ENCODE measurements at places on chromosomes 5 and 9.

DNA sequence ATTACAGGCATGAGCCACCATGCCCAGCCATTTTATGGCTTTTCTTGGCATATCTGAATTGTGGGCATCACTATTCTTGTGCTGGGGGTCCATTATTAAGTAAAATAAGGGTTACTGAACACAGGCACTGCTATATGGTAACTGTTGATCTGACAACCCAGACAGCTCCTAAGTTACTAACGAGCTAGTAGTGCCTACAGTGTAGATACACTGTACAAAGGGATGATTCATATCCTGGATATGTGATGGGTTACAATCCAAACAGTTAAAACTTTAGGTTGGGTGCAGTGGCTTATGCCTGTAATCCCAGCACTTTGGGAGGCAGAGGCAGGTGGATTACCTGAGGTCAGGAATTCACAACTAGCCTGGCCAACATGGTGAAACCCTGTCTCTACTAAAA, 4.3 kb downstream of the CD14 start:
- no peak for DNase-seq

DNA sequence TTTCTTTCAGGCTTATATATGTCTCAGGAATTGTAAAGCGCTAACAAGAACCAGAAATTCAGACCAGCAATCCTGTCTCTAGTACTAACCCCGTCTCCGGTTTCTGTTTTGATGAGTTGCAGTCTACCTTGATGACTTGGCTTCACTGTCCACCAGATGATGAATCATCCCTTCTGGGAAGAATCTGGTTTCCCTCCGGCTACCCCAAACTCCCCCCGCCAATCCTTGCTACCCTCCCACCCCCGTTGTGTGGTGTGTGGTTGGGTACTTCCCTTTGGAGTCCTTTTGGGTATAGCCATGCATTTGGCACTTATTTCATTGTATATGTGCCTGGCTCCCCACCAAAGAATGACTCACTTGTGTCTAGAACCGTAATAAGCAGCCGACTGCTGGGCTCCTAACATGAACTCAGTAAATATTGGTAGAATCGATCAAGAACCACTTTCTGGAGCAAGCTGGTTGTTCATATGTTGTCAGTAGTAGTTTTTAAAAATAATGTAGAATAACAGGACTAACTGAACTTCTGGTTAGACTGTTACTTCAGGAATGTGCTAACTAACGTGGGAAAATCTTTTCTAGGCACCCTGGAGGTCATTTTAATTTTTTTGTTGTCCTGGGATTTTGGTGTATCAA, 8.3 kb upstream of the TGFBI start:
- DNase-seq = no peak

DNA sequence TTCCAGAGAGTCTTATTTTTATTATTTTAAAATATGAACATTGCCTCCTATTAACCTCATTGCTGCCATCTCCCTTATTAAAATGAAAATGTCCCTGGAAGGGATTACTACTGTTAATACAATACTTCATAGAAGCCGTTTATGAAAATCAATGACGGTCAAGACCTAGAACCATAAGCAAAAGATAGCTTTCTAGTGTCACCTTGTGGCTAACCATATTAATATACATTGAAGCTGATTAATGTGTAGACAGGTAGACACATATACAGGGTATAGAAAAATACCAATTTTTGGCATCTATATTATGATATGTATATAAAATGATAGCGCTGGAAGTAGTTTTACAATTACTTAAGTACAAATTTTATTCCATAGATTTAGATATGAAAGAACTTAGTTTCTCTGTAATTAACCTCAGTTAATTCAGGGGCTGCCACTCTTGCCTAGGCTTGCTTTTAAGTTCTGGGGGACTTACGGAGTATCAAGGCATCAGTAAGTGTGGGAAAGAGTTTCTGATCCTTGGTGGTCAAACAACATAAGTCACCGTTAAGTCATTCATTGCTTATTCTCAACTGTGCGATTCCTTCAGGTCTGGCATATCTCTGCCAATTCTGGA, 2.5 kb upstream of the YTHDC2 start:
- DNase-seq = no peak

DNA sequence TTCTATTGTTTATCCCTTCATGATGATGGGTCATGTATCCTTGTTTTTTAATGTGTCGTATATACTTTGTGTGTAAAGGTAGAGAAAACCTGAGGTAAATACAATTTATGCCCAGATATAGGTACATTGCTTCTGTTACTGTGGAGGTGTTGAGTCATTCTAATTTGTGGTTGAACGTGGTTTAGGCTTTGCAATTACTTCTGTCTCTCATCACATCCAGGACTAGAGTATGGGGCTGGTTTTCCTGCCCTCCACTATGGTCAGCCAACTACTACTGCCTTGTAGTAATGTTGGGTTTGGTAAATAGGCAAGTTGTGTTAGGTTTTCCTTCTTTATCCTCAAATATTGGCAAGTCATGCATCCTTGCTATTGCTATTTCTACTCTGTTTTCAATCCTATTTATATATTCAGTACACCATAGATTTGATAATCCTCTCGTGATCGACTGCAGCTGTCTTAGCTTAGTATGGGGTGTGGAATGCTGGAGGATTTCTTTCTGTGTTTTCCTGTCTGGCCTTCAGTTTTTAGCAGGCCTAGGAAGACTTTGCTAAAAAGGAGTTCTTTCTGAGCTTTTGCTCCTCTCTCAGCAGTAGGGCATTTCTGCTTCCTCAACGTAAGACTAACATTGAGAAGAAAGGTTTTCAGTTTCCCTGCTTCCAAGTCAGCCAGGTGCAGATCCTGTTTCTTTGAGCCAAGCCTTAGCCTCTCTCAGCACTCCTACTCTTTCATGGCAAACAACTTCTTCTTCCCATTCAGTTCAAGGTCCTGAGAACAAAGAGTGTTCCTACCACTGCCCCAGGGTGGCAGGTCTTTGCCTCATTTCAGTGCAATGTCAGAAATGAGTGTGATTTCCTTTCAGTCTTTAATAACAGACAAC, 844.4 kb upstream of the CDH18 start:
- DNase-seq = no peak

GRCh38 chr5:119840175-119840574, 210.8 kb downstream of the FAM170A start:
- no peak for DNase-seq

DNA sequence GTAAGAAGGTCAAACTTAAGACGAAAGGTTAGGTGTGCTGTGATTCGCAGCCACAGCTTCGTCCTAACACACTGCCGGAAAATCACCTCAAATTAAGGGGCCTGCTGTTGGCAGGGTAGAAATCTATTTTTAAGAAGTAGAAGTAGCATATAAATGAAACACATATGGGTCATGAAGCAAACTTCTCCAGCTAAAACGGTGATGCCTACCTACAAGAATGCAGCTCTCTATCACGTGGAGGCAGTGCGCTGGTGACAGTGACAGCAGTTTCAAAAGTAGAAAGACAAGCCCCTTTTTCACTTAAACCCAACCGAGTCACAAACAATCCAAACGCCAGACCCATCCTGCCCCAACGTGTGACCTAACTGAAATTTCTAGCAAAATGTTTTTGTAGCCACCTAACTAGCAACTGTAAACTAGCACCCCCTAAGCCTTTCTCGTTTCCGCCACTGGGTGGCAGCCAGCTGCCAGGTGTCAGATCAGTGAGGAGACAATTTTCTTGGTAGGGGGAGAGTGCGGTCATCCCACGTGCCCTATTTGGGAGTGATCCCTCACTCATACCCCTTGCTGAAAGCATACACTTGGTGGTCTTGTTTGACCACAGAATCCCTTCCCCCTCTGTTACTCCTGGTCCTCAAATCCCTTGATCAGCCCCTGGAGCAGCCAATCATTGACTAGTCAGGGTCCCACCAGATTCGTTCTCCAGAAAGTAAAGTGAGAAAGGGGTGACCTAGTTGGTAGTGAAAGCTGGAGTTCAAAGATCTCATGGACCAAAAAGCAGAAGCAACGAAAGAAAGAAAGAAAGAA, 71.8 kb upstream of the MAMDC2 start:
- DNase-seq = no peak

- no peak for DNase-seq
These were observed 217.5 kb upstream of the OTULINL start for GRCh38 chr5:14364096-14364495.

DNA sequence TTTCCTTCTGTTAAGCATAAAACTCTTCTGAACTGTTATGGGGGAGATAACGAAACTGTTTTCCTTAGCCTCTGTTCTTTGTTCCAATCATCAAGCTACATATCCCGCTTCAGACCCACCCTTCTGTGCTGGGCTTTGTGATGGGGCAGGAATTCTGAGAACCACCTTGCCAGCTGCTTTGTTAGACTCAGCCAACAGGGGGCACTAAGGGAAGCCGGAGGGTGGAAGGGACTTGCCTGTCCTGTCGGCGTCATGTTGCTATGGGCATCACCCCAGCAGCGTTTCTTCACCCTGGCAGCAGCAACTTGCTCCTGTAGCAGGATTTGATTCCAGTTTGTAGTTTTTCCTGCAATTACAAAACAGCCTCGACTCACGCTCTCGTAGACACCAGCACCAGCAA, 169.1 kb downstream of the CAAP1 start:
- DNase-seq = no peak

GRCh38 chr9:96484521-96484931, 34.6 kb downstream of the HABP4 start:
- DNase-seq = no peak

GRCh38 chr9:96009690-96010472, 134.4 kb downstream of the ERCC6L2 start:
- no peak for DNase-seq

DNA sequence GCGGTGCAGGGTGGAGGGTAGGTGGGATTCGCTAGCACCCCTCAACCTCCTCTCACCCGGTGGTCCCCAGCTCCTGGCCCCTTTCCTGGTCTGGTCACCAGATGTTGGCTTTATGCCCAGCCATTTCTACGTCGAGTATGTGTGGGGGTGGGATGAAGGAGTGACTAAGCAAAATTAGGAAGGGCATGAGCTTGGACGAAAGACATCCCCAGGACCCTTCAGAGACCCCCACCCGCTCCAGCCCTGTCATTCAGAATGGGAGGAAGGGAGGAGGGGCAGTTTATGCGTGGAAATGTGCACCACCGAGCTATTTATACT, 742 bp downstream of the BHMT2 start:
- DNase-seq = no peak

DNA sequence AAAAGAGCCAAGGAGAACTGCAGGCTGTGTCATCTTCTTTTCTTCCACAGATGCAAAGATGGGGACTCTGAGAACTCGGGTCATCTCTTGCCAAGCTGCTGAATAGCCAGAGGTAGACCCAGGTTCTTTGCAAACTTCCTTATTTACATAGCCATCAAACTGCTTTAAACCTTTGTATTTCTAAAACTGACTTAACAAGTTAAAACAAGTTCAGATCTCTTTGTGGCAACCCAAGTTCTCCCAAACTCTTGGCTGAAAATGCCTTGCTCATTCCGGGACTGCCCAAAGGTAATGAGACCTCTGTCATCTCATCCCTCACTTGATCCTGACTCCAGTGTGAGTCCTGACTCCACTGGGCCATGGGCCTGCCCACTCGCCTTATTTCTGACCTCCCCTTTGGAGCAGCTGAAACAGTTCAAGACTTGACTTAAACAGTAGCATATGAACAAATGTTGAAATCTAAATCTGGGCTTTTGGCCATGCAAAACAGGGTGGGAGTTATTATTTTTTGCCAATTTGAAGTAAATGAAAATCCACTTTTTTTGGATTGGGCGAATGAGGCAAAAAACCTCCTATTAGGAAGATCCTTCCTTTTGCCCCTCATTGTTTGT, 50.6 kb downstream of the FBXL7 start:
- no peak for DNase-seq

DNA sequence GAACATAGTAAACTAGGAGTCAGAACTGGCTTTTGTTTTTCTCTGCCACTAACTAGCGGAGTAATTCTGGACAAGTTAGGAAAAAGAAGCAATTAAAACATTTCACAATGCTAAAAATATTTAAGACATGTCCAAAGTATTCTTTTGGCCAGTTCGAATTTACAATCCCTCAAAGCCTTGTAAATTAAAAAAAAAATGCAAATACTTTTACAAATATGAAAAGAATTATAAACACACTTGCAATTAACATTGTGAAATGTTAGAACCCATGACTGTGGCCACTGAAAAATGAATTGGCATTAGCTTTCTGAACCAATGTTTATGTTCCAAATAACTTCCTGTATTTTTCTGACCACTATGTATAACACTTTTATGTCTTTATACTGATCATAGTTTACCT, 2.2 kb downstream of the RAD1 start:
- no peak for DNase-seq

GRCh38 chr9:120928015-120928482, 1.5 kb upstream of the TRAF1 start:
- DNase-seq = no peak

- DNase-seq = no peak
These were observed 279.1 kb upstream of the EFNA5 start for GRCh38 chr5:107949688-107950341.

DNA sequence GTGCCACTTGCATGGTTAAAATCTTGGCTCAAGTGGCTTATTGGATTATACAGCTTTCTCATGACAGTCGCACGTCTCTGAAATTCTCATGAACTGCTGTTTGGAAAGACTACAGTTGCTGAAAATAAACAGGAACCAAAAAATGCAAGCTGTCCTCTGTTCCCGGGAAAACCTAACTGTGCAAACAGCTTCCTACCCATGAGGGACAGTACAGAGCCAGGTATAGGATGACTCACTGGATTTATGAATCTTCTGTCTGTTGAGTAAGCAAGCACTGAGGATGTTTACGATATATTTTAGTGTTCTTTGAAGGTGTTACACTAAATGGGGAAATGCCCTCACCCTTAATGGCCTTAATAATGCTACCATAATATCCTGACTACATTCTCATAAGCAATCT, 380.3 kb upstream of the TNC start:
- DNase-seq = no peak

DNA sequence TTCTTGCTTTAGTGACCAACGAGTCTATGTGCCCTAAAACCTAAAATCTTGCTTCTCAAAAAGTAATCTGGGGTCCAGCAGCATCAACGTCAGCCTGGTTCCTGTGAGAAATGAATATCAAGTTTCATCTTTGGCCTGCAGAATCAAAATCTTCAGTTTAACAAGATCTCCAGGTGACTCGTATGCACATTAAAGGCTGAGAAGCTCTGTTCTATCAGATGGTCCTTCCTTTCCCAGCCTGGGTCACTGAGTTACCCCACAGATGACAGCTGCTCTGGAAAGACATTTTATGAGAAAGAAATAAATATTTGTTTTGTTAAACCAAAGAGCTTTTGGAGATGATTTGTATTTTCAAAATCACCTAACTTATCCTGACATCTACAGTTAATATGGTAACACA, 75.8 kb downstream of the ADAMTSL1 start:
- DNase-seq = no peak

GRCh38 chr5:160537940-160538339, 116.3 kb downstream of the PTTG1 start:
- no peak for DNase-seq

Data from NCI-H187 treated with DMSO at 0.1 percent for 48 hours (cell line).